ENCODE measurements at places on chromosomes 4 and X.

- no peak overlapping the region for H3K4me3 ChIP-seq
- no peak for DNase-seq
- H3K36me3 ChIP-seq, result no peaks in the 10 kb centered on the region
- no peaks in the 10 kb centered on the region for H3K27me3 ChIP-seq
- H3K27ac ChIP-seq, result no peak overlapping the region
- no peaks in the 10 kb centered on the region for H3K4me1 ChIP-seq
These were observed 157.1 kb downstream of the AMELX start for GRCh38 chrX:11450354-11450753.

DNA sequence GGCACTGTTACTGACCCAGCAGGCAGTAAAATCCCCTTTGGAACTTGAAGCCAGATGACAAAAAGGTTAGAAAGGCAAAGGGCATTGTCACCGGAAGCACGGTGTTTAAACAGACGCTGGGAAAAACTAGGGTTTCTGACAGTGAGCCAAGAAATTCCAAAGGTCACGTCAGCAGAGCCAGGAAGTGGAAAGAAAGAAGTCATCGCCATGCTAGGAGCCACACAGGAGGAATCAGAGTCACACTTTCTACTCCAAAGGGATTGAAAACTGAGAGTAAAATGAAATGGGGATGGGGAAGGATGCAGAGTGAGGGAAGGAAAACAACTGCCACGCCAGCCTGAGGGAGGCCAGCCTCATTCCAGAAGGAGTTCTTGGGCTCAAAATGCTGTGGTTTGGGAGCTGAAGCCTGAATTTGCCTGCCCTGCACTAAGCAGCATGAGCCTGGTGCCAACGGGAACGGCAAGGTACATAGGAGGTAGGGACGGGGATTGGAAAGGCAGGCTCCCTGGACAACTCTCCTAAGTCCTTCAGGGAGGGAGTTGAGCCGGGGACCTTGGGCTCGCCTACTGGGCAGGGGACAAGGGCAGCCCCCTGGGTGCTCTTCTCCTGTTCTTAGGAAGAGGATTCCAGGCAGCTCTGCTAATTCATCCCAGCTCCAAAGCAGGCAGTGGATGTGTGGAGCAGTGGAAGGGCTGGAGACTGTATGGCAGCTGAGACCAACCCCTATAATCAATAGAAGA is 66.8 kb downstream of the SOWAHB start:
- H3K36me3 ChIP-seq, result no peaks in the 10 kb centered on the region
- H3K4me3 ChIP-seq, result peak overlapping the region; percentile 4
- no peaks in the 10 kb centered on the region for H3K27me3 ChIP-seq
- peak overlapping the region; percentile 75 for H3K27ac ChIP-seq
- DNase-seq, result peak; percentile 71

DNA sequence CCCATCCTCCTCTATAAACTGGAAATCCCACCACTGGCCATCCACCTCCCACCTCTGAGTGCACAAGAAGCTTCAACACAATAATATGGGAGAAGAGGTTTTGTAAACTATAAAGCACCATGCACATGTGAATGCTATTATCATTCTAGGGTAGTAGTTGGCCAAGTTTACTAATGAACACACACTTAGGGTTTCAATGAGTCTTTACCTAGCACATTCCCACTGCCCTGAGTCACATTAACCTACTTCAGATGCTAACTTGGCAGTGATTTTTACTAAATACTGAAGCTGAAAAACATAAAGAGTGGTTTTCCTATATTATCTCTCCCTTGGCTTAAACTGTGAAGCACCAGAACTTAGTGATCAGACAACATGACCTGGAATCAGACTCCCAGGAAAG is 93.9 kb downstream of the SH3KBP1 start:
- no peaks in the 10 kb centered on the region for H3K36me3 ChIP-seq
- no peak overlapping the region for H3K27ac ChIP-seq
- H3K27me3 ChIP-seq, result no peaks in the 10 kb centered on the region
- no peak for DNase-seq
- H3K4me1 ChIP-seq, result no peaks in the 10 kb centered on the region
- no peak overlapping the region for H3K4me3 ChIP-seq

GRCh38 chrX:41522671-41523070 is 75.5 kb downstream of the NYX start:
- no peak overlapping the region for H3K4me3 ChIP-seq
- H3K4me1 ChIP-seq, result peaks cover 14% of the 10 kb centered on the region
- no peak overlapping the region for H3K27ac ChIP-seq
- H3K27me3 ChIP-seq, result no peaks in the 10 kb centered on the region
- H3K36me3 ChIP-seq, result peaks cover 15% of the 10 kb centered on the region

DNA sequence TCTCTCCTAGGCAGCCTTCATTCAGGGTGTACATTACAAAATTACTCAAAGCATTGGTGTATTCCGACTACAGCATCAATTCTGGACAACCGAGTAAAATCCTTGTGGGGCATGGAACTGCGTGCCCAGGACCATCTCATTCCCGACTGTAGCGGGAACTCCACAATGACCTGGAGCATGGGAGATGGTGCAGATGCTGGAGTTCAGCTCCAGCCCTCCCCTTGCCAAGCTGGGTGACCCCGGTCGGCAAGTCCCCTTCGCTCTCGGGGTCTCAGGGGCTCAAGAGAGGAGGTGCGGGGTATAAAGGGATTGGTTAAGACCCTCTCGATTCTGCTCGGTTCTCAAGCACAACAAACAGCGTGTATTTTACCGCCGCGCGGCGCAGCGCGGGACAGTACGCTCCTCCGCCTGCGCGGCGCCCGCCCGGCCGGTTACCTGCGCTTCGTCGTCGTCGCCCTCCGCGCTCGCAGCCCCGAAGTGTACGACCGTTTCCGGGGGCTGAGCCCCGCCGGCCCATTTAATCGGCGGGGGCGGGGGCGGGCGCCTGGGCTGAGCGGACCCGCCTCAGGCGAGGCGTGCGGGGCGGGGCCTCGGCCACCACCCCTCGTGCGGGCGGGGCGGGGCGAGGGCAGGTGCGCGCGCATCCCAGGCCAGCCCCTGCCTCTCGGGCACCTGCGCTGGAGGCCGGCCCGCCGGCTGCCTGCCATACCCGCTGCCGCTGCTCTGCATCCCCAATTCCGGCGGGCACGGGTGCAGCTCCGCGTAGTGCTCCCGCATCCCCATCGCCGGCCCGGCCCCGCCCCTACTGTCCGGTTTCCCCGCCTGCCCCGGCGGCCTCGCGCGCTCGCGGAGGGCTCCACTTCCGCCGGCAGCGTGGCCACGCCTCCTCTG is at the start of gene G6PD:
G6PD (minus strand) TSS at position 493 of the 891 bp plus-strand sequence. CDS start 691 bp downstream, outside the sequence.
- peak; percentile 91 for DNase-seq
- peaks cover 13% of the 10 kb centered on the region for H3K36me3 ChIP-seq
- H3K27ac ChIP-seq, result peak within 1 kb of the TSS; percentile 78

- no peak for DNase-seq
- peaks cover 11% of the 10 kb centered on the region for H3K4me1 ChIP-seq
- no peaks in the 10 kb centered on the region for H3K36me3 ChIP-seq
- no peak overlapping the region for H3K4me3 ChIP-seq
These were observed 34.4 kb downstream of the PTTG2 start for GRCh38 chr4:37994569-37994968.

GRCh38 chr4:109801895-109802319 is at the start of gene CFI:
Gene CFI (minus strand): TSS chr4:109801999. CDS start chr4:109801971, 28 bp downstream.
- H3K4me3 ChIP-seq, result no peak within 1 kb of the TSS
- no peaks in the 10 kb centered on the region for H3K36me3 ChIP-seq
- H3K27ac ChIP-seq, result no peak within 1 kb of the TSS
- no peaks in the 10 kb centered on the region for H3K4me1 ChIP-seq
- H3K27me3 ChIP-seq, result no peaks in the 10 kb centered on the region

- H3K4me3 ChIP-seq, result no peak overlapping the region
- H3K27me3 ChIP-seq, result no peaks in the 10 kb centered on the region
- no peaks in the 10 kb centered on the region for H3K36me3 ChIP-seq
- no peak overlapping the region for H3K27ac ChIP-seq
- H3K4me1 ChIP-seq, result no peaks in the 10 kb centered on the region
These were observed 65.0 kb upstream of the MAGEB2 start for GRCh38 chrX:30150196-30150895.

DNA sequence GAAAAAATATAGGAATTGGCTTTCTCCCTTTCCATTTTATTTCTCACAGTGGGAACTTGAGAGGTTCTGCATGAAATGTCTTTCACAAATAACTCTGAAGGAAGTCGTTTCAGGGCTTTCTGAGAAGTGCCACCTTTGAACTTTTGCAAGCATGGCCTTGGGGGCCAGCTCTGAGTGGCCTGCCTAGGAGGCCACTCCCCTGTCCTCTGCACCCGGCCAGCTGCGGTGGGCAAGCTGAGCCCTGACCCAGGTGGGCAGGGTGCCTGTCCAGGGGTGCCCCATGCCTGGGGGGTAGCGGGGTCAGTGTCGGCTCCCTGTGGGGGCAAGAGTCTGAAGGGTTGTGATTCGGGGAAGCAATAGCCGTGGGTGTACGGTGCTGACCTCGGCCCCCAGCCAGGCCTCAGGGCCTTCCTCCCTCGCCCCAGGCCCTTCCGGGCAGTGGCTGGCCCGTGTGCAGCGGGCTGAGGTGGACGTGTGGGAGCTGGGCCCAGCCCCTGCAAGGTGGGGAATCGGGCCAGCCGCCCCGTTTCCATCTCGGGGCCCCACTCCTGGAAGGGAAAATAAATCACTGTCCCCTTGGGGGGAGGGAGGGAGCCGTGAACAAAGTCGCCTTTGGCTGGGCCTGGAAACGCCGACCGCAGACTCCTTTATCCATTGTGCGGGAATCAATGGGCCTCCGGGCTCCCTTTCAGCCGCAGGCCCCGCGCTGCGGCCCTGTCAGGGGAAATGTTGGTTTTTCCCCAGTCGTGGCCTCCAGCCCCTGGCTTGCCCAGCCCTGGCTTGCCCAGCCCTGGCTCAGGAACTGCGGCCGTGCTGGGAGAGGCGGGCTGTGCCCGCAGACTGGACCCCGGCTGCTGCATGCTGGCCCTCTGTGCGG is 3.1 kb downstream of the FGFRL1 start:
- no peak for DNase-seq
- H3K36me3 ChIP-seq, result peaks cover 8% of the 10 kb centered on the region
- H3K27ac ChIP-seq, result peak overlapping the region; percentile 85
- peaks cover 14% of the 10 kb centered on the region for H3K27me3 ChIP-seq
- peaks cover 18% of the 10 kb centered on the region for H3K4me1 ChIP-seq

- no peaks in the 10 kb centered on the region for H3K4me1 ChIP-seq
- no peaks in the 10 kb centered on the region for H3K27me3 ChIP-seq
- H3K36me3 ChIP-seq, result no peaks in the 10 kb centered on the region
- H3K4me3 ChIP-seq, result no peak overlapping the region
- DNase-seq, result peak; percentile 61
These were observed 108.4 kb upstream of the ATXN3L start for GRCh38 chrX:13428053-13428786.

- H3K36me3 ChIP-seq, result no peaks in the 10 kb centered on the region
- peaks cover 84% of the 10 kb centered on the region for H3K27me3 ChIP-seq
- H3K4me3 ChIP-seq, result peak within 1 kb of the TSS; percentile 77
- no peaks in the 10 kb centered on the region for H3K4me1 ChIP-seq
- no peak within 1 kb of the TSS for H3K27ac ChIP-seq
These were observed at the start of gene TRPC3 for GRCh38 chr4:121951521-121952110. Gene TRPC3 (minus strand): TSS chr4:121952060. CDS start chr4:121951680, 380 bp downstream.

DNA sequence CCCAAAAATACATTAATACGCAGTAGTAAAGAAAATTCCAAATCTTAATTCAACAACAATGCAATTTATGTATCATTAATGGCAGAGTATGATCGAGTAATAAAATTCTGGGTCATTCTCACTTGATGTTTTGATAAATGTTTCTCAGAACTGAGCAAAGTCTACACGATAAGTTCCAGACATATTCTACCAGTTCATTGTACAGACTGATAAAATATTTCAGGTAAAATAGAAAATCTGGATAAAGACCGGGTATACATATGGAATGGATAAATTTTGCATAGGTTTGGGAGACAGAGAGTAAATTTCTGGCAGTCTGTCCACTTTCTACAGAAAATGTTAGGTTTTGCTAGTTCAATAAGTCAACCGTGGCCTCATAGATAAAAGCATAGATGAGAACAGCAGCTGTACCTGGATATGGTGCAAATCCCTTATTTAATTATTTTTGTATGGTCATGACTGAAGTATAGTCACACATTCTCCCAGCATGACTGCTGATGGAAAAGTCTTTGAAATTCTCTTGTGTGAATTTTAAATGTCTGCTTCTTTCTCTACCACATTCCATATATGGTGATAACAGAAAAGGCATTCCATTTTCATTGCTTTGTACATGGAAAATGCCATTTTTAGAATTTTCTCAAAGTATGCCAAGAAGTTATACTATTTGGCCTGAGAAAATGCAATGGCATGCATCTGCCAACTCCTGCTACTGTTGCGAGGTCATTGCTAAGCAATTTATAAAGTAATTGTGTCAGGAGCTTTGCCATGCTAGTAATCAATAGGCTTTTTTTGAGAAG is 301.9 kb upstream of the ARSJ start:
- DNase-seq, result no peak
- no peaks in the 10 kb centered on the region for H3K27me3 ChIP-seq
- no peak overlapping the region for H3K27ac ChIP-seq
- H3K4me3 ChIP-seq, result no peak overlapping the region
- no peaks in the 10 kb centered on the region for H3K36me3 ChIP-seq

GRCh38 chr4:139458543-139458942 is 4.6 kb downstream of the RAB33B start:
- H3K27ac ChIP-seq, result no peak overlapping the region
- H3K36me3 ChIP-seq, result peaks cover 4% of the 10 kb centered on the region
- no peak for DNase-seq
- no peaks in the 10 kb centered on the region for H3K27me3 ChIP-seq
- peaks cover 5% of the 10 kb centered on the region for H3K4me1 ChIP-seq
- peak overlapping the region; percentile 19 for H3K4me3 ChIP-seq

- no peak for DNase-seq
- no peaks in the 10 kb centered on the region for H3K27me3 ChIP-seq
These were observed 52.5 kb downstream of the SORCS2 start for GRCh38 chr4:7244751-7245320.

GRCh38 chr4:28966982-28967381 is 1753.2 kb upstream of the PCDH7 start:
- peaks cover 4% of the 10 kb centered on the region for H3K4me1 ChIP-seq
- H3K4me3 ChIP-seq, result no peak overlapping the region
- no peak for DNase-seq
- H3K27ac ChIP-seq, result no peak overlapping the region
- H3K36me3 ChIP-seq, result no peaks in the 10 kb centered on the region

DNA sequence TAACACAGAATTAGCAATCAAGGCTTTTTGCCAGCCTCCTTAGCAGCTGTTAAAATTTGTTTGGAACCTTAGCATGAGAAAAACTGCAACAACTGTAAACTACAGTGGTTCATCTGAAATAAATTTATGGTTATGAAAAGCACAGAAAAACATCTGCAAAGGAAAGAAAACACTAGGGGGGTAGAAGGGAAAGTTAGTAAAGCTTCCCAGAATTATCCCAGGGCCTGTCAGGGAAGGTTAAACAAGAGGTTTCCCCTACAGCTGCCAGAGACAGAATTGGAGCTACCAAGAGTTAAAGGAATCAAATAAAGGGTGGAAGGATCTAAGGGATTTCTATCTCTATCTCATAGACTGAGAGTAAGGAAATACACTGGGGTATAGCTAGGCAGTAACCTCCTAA is 234.7 kb upstream of the DIAPH2 start:
- no peak for DNase-seq
- no peaks in the 10 kb centered on the region for H3K27me3 ChIP-seq
- H3K36me3 ChIP-seq, result no peaks in the 10 kb centered on the region
- H3K4me1 ChIP-seq, result no peaks in the 10 kb centered on the region

GRCh38 chrX:41352329-41352838 is 18.4 kb downstream of the DDX3X start:
- no peaks in the 10 kb centered on the region for H3K4me1 ChIP-seq
- peaks cover 28% of the 10 kb centered on the region for H3K36me3 ChIP-seq
- H3K27ac ChIP-seq, result no peak overlapping the region
- H3K4me3 ChIP-seq, result no peak overlapping the region

Measured in endodermal cell (in vitro differentiated cells).